GM03348 (cell line): ENCODE measurements at places on chromosomes 2 and 18.

DNA sequence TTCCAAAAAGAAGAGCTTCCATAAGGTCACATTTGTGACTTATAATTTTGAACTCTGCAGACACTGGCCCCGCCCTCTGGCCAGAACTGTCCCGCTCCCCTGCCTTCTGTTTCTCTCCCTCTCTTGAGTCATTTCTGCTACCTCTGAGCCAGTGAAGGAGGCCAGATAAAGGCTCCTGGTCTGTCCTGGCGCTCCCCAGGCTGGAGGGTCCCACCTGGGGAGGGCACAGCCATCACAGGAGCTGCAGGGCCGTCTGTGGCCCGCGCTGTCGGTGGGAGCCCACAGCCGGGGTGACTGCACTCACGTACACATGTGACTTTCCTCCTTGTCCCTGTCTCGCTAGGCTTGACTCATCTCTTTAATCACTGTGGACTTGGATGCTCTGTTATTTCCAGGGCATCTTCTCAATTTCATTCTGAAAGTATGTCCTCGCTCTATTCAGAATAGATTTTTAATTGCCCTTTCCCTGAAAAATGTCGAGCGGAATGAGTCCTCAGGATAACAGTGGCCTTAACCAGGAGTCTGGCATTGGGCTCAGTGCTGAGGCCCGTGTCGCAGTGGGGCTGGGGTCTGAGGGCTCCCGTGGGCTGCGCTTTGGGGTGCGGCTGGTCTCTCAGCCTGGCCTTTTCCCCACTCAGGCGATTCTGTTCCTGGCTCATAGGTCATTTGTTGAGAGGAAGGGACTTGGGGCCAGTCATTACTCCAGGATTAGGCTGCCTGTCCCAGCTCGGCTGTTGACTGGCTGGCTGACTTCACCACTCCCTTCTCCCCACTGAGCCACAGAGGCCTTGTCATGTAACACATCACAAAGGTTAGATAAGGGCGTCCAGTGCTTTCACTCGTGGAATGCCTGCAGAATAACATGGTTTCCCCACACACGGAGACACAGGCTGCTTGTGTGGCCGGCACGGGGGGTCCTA is 34.5 kb downstream of the KLHL29 start:
- DNase-seq: no peak

DNA sequence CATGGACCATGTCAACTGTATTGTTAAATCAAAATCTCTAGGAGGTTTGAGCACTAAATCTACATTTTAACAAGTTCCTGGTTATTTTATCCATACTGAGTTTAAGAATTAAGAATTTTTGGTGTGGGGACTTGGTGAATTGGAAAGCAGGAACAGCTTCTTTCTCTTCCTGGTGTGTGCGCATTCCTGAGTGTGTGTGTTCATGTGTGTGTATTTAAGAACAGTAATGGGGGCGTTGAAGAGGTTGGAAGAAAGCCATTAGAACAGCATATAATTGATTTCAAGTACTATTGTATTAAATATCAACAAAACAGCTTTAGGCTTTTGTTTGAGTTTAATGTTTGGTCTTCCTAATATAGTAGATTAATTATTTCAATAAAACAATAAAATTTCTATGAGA is 801.3 kb upstream of the ID2 start:
- no peak for DNase-seq

- no peak for DNase-seq
Observed at GRCh38 chr18:23300231-23300805, 152.8 kb upstream of the RIOK3 start.

GRCh38 chr18:77608807-77609206 is 359.2 kb downstream of the GALR1 start:
- DNase-seq: no peak

DNA sequence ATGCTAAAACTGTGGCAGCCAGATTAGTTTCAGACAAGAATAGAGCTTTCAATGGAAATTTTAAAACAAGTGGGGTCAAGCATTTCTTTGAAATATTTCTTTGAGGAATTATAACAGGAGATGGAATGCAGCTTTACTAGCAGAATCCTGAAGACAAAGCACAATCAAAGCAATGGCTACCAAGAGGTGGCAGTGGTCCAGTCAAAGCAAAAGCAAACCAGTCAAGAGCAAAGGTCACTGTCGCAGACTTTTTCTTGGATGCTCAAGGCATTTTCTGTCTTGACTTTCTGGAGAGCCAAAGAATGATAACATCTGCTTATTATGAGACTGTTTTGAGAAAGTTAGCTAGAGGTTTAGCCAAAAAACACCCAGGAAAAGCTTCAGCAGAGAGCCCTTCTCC is 351.2 kb upstream of the DLGAP1 start:
- no peak for DNase-seq

GRCh38 chr2:66547887-66548286 is 113.0 kb downstream of the MEIS1 start:
- no peak for DNase-seq

GRCh38 chr2:140975237-140975636 is 1155.6 kb downstream of the LRP1B start:
- DNase-seq: peak; percentile 3

- DNase-seq: no peak
Observed at GRCh38 chr18:70156886-70157285, 48.6 kb downstream of the RTTN start.

DNA sequence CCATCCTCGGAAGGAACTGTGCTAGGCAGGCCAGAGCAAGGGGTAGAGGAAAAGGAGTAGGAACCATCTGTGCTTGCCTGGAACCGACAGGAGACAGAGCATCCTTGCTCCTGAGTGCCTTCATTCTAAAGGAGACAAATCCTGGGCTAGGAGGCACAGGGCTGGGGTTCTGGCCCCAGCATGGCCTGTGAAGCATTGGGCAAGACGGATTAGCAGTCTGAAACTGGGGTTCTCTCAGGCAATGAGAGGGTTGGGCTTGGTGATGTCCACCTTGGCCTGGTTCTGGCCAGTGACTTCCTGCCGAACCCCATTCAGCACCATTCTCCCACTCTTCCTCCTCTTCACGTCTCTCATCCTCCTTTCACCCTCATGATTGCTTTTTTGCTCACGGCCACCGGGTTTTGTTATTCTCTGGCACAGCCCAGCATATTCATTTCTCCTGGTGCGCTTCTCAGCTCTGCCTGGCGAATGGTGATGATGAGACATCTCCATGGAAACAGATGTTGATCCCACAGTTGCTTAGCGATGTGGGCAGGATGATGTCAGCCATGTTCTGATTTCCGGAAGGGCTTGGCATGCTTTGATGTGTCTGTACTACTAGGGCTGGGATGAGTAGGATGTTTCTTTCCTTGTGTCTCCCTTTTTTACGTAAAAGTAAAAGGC is 127.7 kb downstream of the CAPN13 start:
- no peak for DNase-seq
